ENCODE measurements at places on chromosomes 5 and 9.

GRCh38 chr5:84036842-84037241, 316.2 kb upstream of the HAPLN1 start:
- no peak for DNase-seq

GRCh38 chr5:124289641-124290311, 456.7 kb downstream of the ZNF608 start:
- no peak for DNase-seq

DNA sequence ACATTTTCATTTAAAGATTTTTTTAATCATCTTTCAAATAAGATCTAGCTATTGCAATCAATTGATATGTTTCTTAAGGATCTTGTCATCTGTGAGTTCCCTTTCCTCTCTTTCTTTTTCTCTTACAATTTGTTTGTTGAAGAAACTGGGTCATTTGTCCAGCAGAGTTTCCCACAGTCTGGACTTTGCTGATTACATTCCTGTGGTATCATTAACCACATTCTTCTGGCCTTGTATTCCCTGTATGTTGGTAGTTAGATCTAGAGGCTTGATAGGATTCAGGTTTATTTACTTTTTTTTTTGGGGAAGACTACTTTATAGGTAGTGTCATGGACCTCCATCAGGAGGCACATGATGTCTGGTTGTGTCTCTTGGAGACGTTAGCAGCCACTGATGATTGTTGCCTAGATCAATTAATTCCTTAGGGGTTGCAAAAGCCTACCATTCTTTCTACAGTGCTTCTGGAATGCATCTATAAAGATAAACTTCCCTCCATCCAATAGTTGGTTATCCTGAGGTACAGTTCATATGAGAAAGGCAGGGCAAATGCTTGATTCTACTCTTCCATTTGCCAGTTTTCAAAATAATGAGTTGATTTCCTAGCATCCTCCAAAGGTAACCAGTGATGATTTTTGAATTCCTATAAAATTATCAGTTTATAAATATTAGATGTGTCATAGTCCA, 14.3 kb downstream of the PDE8B start:
- no peak for DNase-seq

DNA sequence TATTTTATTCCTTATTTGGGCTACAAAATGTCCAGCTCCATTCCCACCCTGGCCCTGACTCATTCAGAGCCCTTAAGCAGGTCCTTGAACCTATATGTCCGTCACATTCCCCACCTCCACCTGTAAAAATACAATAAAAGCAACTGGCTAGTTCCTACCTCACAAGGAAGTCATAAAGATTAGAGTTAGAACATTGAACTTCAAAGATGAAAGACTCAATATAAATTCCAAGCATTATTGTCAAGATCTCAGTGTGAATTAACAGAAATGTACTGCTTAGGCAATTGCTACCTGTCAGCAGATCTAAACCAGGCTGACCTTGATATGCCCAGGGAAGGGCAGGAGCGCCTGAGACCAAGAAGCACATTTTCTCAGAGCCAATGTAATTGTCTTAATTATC, 221.8 kb downstream of the ENC1 start:
- DNase-seq: no peak

DNA sequence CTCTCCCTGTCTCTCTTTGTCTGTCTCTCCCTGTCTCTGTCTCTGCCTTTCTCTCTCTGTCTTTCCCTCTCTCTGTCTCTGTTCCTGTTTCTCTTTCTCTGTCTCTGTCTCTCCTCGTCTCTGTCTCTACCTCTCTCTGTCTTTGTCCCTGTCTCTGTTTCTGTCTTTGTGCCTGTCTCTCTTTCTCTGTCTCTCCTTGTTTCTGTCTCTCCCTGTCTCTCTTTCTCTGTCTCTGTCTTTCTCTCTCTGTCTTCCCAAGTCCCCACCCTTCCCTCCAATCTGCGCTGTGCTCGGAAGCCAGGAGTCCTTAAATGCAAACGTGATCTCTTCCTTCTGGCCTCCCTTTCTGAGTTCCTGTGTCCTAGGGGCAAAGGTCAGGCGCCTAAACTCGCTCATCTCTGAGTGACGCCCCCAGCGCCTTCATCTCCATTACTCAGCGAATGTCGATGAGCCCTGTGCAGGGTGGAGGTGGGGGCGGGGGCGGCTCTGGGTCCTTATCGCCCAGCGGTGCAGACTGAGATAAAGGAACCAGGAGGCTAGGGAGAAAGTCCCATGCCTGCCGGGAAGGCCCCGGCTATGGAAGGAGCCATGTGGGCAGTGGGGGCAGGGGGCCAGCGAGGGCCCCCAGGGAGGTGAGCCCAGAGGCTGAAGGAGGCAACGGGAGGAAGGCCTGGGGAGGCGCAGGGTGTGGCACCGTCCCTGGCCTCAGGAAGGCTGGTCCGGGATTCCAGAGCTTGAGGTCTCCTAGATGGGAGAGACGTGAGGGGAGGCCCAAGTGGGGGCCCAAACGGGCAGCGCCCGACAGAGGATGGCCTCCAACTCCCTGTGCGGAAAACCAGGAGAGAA, 1.5 kb upstream of the SLC6A19 start:
- no peak for DNase-seq

GRCh38 chr9:14043483-14043882, 270.5 kb downstream of the NFIB start:
- no peak for DNase-seq

- DNase-seq: no peak
Measured at GRCh38 chr5:152089644-152090043, 165.0 kb upstream of the GLRA1 start.

DNA sequence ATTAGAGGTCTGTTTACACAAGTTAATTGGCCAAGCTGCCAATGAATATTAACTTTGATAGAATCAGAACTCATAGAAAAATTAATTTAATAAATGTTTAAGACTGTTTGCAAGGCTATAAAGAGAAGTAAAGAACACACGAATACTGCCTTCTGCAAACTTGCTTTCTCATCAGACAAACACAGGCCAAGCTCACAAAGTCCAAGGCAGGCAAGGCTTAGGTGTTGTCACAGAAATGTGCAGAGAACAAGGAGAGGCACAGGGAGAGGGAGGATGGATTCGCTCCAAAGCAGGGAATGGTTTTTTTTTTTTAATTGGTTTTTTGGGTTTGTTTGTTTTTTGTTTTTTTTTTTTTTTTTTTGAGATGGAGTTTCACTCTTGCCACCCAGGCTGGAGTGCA, 43.4 kb downstream of the RETREG1 start:
- DNase-seq: no peak

- no peak for DNase-seq
Measured at GRCh38 chr9:76737154-76737902, 26.9 kb upstream of the PCA3 start.

DNA sequence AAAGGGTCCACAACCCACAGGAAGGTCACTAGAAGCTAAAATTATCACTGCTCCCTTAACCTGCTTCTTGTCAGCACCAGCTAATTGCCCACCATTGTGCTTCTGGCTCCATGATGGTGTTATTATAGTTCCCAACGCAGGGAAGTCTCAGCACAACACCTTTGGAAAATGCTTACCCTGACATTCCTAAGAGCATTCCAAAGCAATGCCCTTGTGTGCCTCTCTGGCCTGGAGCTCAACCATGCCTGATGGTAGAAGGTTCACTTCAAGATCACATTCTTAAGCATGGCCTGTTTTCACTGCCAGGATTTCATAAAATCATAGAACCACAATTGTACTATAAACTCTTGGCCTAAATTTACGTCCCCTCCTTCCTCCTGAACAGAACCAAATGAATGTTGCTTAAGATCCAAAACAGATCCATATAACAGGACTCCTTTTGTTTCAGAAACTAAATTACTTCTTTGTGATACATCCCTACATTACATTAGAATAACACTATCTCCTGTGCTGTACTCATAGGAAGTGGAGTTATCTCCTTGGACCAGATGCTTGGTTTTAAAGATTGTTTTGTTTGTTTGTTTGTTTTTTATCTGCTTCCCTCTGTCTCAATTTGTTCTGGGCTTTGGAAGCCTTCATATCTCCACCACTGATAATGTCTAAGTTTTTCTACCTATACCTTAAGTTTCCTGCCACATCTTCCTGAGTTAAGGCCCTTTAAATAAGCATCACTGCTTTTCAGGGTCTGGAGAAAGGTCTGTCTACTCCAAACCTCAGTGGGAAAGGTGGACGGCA, 32.1 kb downstream of the ARL15 start:
- DNase-seq: no peak

DNA sequence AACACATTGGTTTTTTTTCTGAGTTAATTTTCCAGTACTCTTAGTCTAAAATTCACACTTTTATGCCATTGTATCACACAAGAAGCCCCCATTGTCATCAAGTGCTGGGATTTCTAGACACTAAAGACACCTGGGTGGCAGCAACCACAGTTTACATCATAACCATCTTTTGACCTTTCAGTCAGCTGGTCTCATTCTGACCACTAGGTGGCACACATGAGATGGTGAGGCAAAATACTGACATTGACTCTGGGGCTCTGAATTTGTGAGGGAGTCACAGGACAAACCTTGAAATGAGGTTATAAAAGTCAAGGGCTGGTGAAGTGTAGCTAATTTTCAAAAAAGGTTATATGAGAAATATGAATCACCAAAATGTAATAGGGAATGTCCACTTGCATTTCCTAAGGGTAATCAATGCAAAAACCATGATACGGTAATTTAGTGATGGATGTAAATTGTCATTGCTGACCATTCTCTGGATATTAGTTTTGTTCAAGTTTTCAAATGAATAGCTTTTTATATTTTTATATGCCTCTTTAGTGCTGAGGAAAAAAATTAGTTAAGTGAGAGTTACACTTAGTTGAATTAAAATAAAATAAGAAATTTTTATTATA, 229.4 kb downstream of the DMAC1 start:
- no peak for DNase-seq

GRCh38 chr9:27851858-27852257, 278.6 kb upstream of the C9orf72 start:
- DNase-seq: no peak

GRCh38 chr5:73135429-73136054, 15.2 kb downstream of the TMEM171 start:
- DNase-seq: no peak

- DNase-seq: no peak
Measured at GRCh38 chr5:135497971-135498636, 37.7 kb downstream of the NEUROG1 start.

GRCh38 chr5:65363499-65363898, 118.2 kb downstream of the ADAMTS6 start:
- DNase-seq: no peak

DNA sequence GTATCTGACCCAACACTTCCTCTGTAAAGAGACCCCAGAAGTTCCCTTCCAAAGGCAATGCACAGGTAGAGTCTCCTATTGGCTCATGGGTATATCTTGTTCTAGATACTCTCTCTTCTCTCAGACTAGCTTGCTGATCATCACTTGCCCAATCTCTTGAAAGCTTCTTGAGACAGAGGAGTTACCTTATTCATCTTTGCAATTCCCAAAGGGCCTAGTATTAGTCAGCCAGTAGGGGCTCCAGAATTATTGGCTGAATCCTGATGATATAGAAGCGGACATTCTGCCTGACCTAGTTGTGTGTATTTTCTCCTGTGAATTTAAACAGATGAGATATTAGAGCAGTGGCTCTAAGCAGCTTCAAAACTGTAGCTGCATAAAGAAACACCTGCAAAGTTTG, 304.0 kb upstream of the KLF4 start:
- DNase-seq: no peak

- no peak for DNase-seq
Measured at GRCh38 chr9:98851730-98852459, 44.4 kb downstream of the GALNT12 start.

Measured in NCI-H1417 treated with DMSO at 0.1 percent for 48 hours (cell line).